Stomach (tissue), 19 donors: ENCODE measurements at places on chromosomes 11 and 22. TPM values are rescaled to one million over a fixed set of nuclear protein-coding genes. Genes with fewer than 3 reads are reported as not detected.

- H3K4me1 ChIP-seq = peaks cover 9% of the 10 kb centered on the region
- H3K4me3 ChIP-seq = no peak overlapping the region
- no peak overlapping the region for H3K27ac ChIP-seq
- H3K36me3 ChIP-seq = no peaks in the 10 kb centered on the region
- no peaks in the 10 kb centered on the region for H3K27me3 ChIP-seq
- DNase-seq = no peak
Measured at GRCh38 chr22:43269246-43269645, 73.9 kb downstream of the SCUBE1 start.

DNA sequence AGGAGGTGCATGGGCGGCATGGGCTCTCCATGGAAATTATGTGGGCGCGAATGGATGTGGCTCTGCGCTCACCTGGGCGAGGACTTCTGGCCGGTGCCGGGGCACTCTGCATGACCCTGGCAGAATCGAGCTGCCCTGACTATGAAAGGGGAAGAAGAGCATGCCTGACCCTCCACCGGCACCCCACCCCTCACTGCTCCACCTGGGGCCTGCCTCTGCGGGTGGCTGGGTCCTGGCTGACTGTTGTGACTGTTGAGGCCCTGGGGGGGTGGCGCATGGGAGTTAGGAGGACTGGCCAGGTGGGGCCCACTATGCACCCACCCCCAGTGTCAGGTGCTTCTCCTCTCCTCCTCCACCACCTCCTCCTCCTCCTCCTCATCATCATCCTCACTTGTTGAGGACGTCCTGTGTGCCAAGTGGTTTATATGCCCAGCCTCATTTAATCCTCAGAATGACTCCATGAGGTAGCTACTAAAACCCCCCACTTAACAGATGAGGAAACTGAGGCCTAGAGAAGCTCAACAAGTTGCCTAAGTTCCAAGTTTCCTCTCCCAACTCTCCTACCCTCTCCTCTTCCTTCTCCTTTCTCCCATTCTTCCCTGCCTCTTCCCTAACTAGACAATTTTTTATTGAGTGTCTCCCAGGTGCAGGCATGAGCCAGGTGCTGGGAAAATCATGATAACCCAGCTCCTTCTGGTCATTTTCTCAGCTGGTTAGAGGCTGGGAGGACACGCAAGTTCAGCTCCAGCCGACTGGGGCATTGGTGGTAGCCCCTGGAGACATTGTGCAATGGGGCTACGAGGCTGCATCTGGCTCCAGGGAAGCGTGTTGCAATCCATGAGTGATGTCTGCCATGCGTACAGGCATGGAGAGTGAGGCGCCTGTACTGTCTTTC, 2.3 kb downstream of the MYEOV start:
- peaks cover 38% of the 10 kb centered on the region for H3K4me1 ChIP-seq
- no peaks in the 10 kb centered on the region for H3K27me3 ChIP-seq
- H3K27ac ChIP-seq = peak overlapping the region; percentile 84
- no peaks in the 10 kb centered on the region for H3K36me3 ChIP-seq
- DNase-seq = peak; percentile 43

Gene NEFH
- total RNA-seq = 0.92 TPM

DNA sequence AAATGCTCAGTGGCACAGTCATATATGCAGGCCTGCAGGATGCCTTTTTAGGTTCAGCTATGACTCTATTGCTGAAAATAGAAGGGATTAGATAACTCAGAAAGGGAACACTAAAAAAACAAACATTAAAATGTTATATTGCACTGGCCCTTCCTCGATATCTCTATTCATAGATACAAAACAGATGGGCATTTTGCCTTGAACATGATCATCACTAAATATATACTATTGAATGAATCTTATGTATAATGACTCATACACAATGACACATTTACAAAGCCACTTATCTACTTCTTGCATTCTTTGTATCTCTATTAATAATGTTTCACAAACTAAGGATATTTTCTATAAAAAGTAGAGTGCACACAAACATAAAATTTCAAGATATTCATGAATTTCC, 2352.8 kb upstream of the RAG2 start:
- H3K4me1 ChIP-seq = no peaks in the 10 kb centered on the region
- H3K27me3 ChIP-seq = no peaks in the 10 kb centered on the region
- no peaks in the 10 kb centered on the region for H3K36me3 ChIP-seq
- H3K27ac ChIP-seq = no peak overlapping the region
- no peak for DNase-seq

DNA sequence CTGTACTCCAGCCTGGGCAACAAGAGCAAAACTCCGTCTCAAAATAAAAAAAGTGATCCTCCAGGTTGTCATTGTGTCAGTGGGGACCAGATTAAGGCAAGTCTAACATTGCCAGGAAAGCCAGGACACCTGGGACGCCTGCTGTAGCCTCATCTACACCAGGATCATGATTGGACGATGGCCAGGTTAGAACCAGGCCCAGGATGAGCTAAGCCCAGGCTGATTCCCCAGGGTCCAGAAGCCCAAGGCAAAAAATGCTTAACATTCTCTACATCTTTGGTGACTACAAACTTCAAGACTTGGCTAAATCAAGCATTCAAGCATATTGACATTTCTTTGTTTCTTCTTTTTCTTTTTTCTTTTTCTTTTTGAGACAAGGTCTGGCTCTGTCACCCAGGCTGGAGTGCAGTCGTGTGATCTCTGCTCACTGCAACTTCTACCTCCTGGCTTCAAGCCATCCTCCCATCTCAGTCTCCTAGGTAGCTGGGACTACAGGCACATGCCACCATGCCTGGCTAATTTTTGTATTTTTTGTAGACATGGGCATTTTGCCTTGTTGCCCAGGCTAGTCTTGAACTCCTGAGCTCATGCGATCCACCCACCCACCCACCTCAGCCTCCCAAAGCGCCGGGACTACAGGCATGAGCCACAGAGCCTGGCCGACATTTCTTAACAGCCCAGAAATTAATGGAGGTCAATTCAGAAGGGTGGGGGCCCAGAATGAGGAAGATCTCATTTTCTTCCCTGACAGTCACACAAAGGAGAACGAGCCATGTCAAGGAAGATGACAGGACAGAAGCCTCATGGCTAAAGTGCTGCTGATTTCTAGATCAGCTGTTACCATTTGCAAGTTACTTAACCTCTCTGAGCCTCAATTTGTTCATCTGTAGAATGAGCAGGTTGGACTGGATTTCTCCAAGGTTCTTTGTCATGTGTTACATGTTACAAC, 12.5 kb upstream of the PTPRJ start:
- no peak overlapping the region for H3K27ac ChIP-seq
- H3K36me3 ChIP-seq = no peaks in the 10 kb centered on the region
- H3K4me1 ChIP-seq = no peaks in the 10 kb centered on the region
- no peaks in the 10 kb centered on the region for H3K27me3 ChIP-seq

Gene TPBGL
- not detected for total RNA-seq

DNA sequence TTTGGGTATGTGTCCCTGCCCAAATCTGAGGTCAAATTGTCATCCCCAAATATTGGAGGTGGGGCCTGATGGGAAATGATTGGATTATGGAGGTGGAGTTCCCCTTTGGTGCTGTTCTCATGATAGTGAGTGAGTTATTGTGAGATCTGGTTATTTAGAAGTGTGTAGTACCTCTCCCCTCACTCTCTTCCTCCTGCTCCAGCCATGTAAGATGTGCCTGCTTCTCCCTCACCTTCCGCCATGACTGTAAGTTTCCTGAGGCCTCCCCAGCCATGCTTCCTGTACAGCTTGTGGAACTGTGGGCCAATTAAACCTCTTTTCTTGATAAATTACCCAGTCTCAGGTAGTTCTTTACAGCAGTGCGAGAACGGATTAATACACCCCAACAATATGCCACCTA, 9.0 kb downstream of the GAB2 start:
- DNase-seq = no peak
- H3K27ac ChIP-seq = no peak overlapping the region
- H3K36me3 ChIP-seq = peaks cover 5% of the 10 kb centered on the region

Gene GRIK4
- total RNA-seq = not detected

Gene KMT5B
- 17.4 TPM for total RNA-seq
